ENCODE measurements at places on chromosomes 16 and 17.

DNA sequence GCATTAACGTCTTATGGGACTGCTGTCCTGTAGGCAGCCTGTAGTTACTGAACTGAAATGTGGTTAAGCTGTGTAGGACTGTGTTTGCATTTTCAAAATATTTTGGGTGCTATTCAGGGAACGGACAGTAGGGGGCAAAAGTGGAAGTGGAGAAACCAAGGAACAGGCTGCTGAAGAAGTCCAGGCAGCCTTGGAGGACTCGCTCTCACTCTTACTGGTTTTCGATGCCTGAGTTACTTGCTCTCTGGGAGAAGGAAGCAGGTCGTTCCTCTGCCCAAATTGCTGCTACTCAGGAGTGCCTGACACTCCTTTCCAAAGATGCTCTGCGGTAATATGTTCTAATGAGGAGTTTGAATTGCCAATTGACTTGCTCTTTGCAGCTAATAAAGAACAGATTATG lies 64.5 kb upstream of the RBFOX1 start:
- peak; percentile 46 for DNase-seq

DNA sequence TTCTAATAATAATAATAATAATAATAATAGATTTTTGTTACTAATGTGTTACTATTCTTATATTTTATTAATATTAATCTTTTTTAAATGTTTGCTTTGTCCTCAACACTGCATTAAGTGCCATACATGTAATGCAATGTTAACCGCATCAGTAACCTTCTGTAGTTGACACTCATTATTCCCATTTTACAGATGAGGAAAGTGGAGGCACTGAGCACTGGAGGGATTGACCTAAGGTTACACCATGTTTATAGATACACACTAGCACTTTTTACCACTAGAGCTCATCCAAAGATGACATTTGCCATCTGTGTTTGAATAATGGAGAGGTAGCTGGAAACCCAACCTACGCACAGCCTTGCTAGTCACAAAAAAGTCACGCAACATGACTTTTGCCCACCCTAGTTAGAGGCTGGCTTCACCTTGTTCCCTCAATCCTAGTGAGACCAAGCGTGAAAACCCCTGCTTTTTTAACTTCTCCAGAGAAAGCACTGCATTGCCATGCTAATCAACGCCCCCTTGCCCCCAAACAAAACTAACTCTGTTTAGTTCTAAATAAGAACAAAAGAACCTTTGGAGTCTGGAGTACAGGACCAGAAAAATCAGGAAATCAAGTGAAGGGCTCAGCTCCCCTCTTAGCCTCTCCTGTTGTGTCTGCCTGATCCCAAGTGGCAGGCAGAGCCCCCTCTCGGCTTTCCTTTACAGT lies 2.3 kb downstream of the ARSG start:
- DNase-seq = no peak

GRCh38 chr17:49316889-49317675 lies 45.0 kb downstream of the ZNF652 start:
- no peak for DNase-seq

GRCh38 chr17:15273141-15273793 lies 8.1 kb upstream of the PMP22 start:
- no peak for DNase-seq

GRCh38 chr17:3710951-3711383 lies 12.7 kb upstream of the HASPIN start:
- no peak for DNase-seq

- DNase-seq = no peak
Measured at GRCh38 chr17:27612160-27612770, 18.7 kb upstream of the LGALS9 start.

DNA sequence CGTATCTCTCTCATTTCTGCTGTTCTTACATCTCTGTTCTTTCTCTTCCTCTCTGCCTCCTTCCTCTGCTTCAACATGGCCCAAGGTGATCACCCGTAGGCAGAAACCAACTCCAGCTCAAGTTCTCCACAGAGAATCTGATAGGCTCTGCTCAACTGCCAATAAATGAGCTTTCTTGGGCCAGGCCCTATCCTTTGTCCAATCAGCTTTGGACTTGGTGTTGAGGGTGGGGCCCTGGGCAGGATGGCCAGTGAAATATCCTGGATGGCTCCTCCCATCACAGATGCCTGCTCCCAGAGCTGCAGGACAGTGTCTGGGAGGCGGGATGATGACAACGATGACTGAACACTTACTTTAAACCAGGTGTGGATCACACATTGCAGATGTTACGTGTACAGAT lies 17.4 kb upstream of the BRD7 start:
- DNase-seq = no peak

DNA sequence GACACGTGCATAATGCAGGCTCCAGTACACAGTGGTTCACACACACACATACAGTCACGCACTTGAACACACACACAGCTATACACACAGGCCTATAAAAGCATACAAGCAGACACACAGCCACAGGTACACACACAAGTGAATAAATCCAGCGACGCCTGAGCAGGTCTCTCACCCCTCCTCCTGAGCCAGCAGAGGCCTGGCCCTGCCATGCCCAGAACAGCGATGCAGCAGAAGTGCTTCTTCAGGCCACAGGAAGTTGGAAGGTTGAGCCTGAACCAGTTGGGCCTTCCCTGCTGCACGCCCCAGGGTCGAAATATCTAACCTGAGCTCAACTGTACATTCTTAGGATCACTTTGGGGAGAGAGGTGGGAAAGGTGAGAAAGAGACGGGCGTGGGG lies 7.3 kb upstream of the CD79B start:
- DNase-seq = no peak

GRCh38 chr17:29032013-29032856 lies 10.7 kb upstream of the PIPOX start:
- DNase-seq = no peak

DNA sequence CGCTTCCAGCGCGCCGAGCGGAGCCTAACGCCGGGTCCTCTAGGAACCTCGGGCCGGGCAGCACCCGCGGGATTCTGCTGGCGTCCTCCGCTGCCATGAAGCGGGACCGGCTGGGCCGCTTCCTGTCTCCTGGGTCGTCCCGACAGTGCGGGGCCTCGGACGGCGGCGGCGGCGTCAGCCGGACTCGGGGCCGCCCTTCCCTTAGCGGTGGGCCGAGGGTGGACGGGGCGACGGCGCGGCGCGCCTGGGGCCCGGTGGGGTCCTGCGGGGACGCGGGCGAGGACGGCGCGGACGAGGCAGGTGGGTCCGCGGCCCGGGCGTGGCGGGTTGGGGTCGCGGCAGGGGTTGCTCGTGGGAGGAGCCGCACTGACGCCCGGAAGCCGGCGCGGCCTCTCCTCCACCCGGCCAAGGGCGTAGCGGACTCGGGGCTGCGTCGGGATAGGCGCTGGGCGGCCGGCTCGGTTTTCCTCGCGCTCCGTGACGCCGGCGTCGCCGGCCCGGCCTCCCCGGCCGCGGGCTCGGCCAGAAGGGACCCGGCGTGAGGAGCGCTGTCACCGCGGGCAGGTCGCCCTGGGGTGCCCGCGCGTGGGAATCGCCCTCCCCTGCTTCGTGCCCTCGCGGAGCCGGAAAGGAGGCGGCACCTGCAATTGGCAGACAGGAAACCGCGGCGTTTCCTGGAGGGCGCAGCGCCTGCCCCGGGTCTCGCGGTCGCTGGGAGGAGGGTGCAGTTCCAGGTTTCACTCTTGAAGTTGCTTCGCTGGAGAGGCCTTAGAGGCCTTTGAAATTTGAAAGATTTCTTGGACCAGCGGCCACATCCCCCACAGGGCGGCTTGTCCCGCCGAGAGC lies 432 bp downstream of the ZNF276 start:
- DNase-seq = peak; percentile 75

GRCh38 chr16:49696414-49697101 lies 159.4 kb downstream of the ZNF423 start:
- peak; percentile 75 for DNase-seq

DNA sequence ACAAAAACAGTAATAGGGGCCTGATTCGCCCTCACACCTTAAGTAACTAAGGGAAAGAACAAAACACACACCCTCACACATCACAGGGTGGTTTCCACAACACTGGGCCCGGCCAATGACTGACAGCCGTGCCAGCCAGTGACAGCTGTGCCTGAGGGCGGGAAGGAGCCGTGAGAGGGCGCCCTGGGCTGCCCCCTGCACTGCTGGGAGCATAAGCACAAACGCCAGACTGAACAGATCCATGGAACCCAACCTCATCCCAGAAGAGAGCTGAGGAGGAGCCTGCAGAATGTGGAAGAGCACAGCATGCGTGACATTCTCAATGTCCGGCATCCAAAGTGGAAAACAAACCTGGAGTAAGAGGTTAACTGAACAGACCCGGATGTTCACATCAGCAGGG lies 16.0 kb downstream of the CSNK1D start:
- DNase-seq = peak; percentile 73

GRCh38 chr16:81585785-81586184 lies 141.2 kb downstream of the CMIP start:
- no peak for DNase-seq

DNA sequence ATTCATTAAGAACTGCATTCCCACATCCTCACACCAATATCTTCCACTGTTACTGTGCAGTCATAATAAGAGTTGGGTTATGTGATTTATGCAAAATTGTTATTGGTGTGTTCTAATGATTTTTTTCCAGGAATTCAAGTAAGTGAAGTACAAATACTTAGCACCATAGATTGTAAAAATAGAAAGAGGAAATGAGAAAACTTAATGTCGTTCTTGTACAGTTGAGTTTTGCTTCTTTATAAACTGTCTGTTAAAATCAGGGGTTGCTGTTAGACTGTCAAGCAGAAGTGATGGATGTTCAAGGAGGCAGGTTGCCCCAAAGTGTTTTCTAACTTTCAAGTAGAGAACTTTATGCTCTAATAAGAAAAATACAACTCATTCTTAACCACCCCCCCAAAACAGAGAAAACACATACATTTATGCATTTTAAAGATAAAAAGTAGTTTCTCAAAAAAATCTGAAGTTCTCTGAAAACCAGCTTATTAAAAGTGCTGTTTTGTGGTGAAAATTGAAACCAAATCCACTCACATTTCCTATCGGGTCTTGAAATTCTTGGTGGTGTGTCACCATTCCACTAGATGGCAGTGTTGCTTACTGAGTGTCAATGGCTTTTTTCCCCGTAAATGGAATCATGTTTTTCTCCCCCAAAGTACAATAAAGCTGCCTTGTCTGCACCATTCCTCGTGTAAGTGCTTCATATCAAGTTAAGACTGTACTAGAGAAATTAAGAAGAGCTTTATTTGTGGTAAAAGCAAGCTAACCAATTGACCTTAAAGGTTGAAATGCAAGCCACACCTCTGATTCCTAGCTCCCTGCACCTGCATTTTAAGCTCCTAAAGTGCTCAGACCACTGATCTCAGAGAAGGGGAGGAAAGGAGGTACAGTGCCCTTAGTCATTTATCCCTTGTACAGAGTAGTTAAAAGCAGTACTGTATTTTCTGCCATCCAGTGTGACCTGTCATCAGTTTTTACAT lies 4.7 kb upstream of the IGSF6 start:
- DNase-seq = peak; percentile 72

- no peak for DNase-seq
Measured at GRCh38 chr16:50338371-50339231, 30.2 kb downstream of the BRD7 start.

DNA sequence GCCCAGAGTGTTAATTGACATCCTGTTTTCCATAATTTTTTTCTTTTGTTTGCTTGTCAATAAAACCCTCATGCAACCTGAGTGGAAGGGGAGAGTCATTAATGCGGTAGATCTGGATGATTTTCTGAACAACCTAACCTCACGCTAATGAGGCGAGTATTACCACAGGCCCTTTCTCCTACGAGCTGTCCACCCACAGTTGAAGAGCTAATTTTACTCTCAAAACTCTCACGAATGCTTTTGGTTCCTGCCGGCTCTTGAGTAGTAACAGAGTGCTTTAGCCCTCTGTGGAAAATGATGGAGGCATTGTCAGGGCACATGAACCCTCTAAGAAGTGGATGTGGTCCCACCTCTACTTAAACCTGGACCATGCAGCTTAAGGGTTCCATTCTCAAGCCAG lies 491.3 kb upstream of the RBFOX1 start:
- no peak for DNase-seq

- no peak for DNase-seq
Measured at GRCh38 chr16:50945171-50945570, 203.3 kb downstream of the CYLD start.

- DNase-seq = no peak
Measured at GRCh38 chr17:56604691-56605290, 11.3 kb downstream of the NOG start.

All from SK-N-SH (cell line).